ENCODE measurements at places on chromosomes 12 and 14.
A peak's percentile ranks its signal among the peaks of the same experiment; 100 is the strongest.

DNA sequence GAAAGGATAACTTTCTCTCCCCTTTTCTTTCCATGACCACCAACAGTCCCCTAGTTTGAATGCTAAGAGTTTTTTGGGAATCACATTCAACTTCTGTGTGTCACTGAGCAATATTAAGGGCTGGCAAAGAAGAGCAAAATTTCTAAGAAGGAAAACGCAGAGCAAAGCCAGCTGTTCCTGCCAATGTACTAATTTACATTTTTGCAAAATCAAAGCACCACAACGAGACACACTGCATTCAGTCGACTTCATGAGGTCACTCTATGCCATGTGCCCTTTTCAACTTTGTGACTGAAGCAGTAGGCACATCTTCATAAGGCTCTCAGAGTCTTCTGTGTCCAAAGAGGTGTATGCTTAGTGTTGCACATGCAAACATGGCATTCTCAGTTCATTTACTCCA, 66.4 kb downstream of the PTPRR start:
- no peak for DNase-seq

DNA sequence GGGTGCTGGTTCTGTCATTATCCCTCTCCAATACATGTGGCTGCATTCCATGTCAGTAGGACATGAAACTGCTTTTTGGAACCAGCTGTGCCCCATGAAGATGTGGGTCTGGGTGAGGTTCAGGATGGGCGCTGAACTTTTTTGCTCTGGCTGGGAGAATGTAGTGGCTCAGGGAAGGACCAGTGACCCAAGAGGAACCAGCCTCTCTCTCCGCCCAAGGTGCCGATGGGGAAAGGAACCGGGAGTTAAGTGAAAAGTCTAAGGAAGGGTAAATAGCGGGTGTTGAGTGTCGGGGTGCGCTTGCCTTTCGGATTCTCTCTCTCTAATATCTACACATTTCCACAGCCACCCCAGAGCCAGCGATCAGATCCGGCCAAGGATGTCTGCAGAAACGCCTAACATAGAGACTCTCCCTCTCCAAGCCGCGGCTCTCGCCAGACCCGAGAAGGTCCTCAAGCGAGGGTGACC, 7.8 kb downstream of the ARHGEF25 start:
- no peak for DNase-seq

DNA sequence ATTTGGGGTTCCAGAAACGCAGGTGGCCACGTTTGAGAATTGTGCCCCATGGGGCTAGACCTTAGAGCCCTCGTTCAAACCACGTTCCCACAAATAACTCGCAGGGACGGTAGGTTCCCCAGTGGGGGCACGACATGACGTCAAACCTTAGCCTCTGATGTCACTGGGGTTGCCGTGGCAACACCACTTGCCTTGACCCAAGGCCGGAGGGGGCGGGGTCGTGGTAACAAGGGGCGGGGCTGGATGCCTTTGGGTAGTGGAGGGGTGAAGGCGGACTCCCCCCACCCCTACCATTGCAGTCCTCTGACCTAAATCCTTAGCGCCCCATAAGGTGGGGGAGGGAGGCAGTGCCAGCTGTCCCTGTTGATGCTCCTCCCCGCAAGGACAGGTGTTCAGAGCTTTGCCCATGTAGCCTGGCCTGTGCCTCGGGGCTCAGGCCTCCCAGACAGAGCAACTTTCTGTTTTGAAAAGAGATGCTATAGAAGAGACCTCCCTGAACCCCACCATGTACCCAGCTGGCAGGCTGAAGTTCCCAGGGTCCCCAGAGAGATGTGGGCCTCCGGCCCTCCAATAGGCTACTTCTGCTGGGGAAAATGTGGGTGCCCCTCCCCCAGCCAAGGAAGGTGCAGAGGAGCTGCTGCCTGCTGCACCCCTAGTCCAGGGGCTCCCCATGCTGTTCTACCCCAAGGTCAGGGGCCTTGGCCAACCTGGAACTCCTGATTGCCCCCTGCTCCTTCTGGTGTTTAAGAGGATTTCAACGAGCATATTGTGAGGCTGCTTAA, 1.9 kb downstream of the FAM222A start:
- peak; percentile 17 for DNase-seq

DNA sequence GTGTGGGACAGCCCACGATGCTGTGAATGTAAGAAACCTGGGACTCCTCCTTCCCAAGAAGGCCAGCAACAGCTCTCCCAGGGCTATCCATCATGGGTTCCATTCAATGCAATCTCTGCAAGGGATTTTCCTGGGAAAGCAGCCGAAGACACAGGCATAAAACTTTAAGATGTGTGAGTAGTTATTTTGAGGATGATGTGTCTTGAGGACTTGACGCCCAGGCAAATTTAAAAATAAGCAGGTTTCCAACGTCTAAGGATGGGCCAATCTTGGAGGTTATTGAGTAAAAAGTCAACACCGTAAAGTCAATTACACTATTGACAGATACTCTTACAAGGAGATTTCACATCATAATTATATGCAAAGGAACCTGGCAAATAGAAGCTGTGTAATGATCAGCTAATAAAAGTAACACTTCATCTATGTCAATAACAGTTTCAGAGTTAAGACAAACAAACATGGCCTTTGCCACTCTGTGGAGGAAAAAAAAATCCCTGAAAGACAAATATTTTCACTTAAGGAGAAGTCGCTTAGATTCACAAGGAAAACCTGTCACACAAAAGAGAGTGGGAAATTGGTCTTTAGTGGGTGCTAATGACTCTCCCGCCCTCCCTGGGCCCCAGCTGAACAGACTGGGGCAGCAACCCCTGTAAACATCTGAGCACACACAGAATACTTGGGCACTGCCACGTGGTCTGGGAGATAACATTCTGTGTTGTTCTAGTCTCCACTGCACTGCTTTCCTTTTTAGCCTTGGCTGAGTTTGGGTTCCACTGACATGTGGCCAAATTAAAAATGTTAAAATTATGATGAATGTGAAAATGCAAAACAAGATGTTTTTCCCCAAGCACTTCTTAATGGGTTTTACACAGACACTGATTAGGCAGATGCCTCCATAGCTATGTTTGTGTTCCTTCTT, 240.9 kb downstream of the FOXN3 start:
- no peak for DNase-seq

All from activated CD4-positive, alpha-beta T cell treated with anti-CD3 and anti-CD28 coated beads, Interleukin-2, amount 10 ng/mL, durations not matched to agents 7 days and 5 days (primary cell).